Osteocyte (in vitro differentiated cells): ENCODE measurements at places on chromosomes 1 and 21. TPM values are rescaled to one million over a fixed set of nuclear protein-coding genes. Genes with fewer than 3 reads are reported as not detected.

DNA sequence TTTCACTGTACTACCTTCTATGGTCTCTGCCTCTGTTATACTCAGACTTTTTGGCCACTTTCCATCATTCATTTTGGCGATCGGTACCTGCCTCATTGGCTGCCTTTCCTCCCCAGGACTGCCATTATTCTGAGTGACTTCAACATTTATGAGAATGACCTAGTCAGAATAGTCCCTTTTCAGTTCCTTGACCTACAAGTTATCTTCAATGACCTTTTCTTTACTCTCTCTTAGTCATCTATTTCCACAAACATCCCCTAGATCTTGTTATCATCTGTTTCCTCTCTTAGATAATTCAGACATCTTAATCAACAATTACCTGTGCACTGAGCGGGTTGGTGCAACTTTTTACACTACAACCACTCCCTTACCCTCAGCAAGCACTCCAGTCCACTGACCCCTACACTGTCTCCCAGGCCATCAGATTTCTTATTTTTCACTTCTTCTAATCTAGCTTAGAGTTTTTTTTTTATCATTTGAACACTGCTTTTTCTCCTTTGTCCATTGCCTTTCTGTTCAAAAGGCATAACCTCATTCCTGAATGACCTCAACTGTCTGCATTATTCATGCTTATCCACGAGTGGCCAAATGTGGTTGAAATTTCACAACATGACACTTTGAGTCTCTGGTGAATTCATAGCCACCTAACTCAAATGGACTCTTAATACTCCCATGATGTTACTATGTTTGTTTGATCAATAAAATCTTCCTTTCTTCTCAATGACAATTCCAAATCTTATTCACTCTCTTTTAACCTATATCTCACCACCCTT, 112.7 kb downstream of the HMCN1 start:
- no peak overlapping the region for H3K27ac ChIP-seq
- no peaks in the 10 kb centered on the region for H3K36me3 ChIP-seq
- H3K27me3 ChIP-seq = no peaks in the 10 kb centered on the region

GRCh38 chr1:171865106-171865505, 23.8 kb downstream of the DNM3 start:
- DNase-seq = no peak
- peaks cover 29% of the 10 kb centered on the region for H3K27me3 ChIP-seq
- H3K4me1 ChIP-seq = peaks cover 4% of the 10 kb centered on the region
- H3K36me3 ChIP-seq = no peaks in the 10 kb centered on the region

DNA sequence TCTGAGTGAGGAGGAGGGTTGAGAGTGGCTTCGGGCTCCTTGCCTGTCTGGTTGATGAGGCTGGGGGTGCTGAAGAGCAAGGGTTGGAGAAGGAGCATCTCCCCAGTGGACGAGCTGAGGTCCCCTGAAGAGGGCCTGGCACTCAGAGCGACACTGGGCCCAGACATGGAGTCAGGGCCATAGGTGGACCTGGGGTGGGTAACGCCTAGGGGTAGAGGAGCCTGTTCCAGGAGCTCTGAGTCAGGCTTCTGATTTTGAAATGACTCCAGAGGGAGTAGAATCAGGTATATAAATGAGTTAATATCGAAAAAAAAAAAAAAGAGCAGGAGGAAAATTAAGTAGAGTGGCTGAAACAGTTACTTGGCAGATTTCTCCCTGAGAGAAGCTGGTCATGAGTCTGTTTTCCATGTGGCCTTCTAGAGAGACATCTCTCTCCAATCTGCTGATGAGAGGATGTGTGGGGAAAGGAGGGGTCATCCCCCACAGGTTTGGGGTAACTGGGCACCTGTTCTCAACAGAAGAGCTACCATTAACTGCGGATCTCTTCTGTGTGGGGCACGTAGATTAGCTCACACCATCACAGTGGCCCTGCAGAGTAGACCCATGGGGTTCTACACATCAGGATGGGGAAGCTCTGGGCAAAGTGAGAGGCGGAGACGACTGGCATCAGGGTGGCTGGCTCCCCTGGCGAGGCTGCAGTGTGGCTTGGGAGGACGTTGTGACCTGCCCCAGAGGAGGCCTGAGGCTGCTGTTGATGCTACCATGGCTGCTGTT, 115.5 kb downstream of the DHRS3 start:
- no peaks in the 10 kb centered on the region for H3K27me3 ChIP-seq
- peak overlapping the region; percentile 3 for H3K27ac ChIP-seq
- H3K4me3 ChIP-seq = no peak overlapping the region
- peaks cover 11% of the 10 kb centered on the region for H3K4me1 ChIP-seq

- H3K4me3 ChIP-seq = no peak overlapping the region
- DNase-seq = no peak
- H3K4me1 ChIP-seq = peaks cover 25% of the 10 kb centered on the region
- no peaks in the 10 kb centered on the region for H3K27me3 ChIP-seq
Measured at GRCh38 chr1:38026592-38027200, 14.2 kb downstream of the UTP11 start.

- no peak overlapping the region for H3K4me3 ChIP-seq
- peaks cover 2% of the 10 kb centered on the region for H3K36me3 ChIP-seq
- DNase-seq = no peak
Measured at GRCh38 chr21:42385619-42386018, 10.2 kb downstream of the TMPRSS3 start.

The LRRC39 gene
- 0.60 and 0.73 TPM in 2 replicates for total RNA-seq

The MYCL gene
- total RNA-seq = 0.21 TPM in 1 of 2 replicates, not detected in the other

The ZNF684 gene
- total RNA-seq = 4.7 and 5.4 TPM in 2 replicates

The PDPN gene
- total RNA-seq = not detected in 2 replicates

The GSTM5 gene
- not detected in 2 replicates for total RNA-seq

The LAMB3 gene
- 2.6 and 4.1 TPM in 2 replicates for total RNA-seq
